Activated CD4-positive, alpha-beta T cell treated with anti-CD3 and anti-CD28 coated beads for 4 hours (primary cell): ENCODE measurements at places on chromosomes 13 and 19.

DNA sequence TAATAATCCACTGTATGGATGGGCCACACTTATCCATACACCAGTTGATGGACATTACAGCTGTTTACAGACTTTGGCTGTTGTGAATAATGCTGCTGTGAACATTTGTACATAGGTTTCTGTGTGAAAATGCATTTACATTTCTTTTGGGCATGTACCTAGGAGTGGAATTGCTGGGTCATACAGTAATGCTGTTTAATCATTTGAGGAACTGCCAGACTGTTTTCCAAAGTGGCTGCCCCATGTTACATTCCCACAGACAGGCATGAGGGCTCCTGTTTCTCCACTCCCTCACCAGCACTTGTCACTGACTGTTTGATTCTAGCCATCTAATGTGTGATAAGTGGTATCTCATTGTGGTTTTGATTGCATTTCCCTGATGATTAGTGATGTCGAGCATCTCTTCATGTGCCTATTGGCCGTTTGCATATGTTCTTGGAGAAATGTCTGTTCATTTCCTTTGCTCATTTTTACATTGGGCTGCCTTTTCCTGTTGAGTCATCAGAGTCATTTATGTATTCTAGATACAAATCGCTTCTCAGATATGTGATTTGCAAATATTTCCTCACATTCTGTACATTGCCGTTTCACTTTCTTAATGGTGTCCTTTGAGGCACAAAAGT, 12.8 kb downstream of the TMEM255B start:
- DNase-seq = no peak

DNA sequence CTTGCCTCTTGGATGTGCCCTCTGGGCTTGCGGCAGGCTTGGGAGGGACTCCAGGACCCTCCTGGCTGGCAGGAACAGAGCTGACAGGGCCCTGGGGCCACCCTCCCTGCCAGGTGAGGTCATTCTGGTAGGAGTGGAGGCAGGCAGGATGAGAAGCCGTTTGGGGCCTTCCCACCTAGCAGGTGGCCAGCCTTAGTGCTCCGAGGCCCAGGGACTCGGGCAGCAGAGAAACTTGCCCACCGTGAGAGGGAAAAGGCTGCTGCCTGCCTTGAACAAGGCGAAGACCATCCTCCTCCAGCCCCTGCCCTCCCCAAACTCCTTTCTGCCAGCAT, 8.5 kb downstream of the RFX1 start:
- DNase-seq = no peak

- no peak for DNase-seq
These were observed 8.8 kb downstream of the GRAMD1A start for GRCh38 chr19:35008891-35009341.

- DNase-seq = no peak
These were observed 11.8 kb downstream of the IL17D start for GRCh38 chr13:20715330-20715712.

GRCh38 chr19:44726465-44726864, 22.0 kb upstream of the BCL3 start:
- DNase-seq = no peak

GRCh38 chr19:33392341-33393285, 19.1 kb downstream of the CEBPG start:
- DNase-seq = no peak

DNA sequence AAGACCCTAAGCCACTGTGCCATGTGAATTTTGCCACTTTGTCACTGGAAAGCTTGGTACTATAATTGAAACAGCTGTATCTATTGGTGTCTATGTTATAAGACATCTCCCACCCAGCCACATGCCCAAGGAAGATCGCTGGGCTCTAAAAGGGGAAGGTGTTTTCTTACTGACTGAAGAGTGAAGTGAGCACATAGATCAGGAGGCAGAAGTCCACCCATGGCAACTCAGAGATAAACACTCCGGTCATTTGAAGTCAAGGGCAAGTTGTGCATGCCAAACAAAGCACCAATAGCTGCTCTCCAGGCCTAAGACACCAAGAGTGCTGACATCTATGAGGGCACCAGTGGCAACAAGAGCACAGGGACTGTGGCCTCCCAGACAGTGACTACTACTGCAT, 153.8 kb downstream of the KCTD12 start:
- DNase-seq = no peak

- no peak for DNase-seq
These were observed 6.9 kb downstream of the NPHS1 start for GRCh38 chr19:35845215-35846037.

GRCh38 chr13:26325876-26326275, 71.9 kb downstream of the CDK8 start:
- DNase-seq = no peak

- peak; percentile 82 for DNase-seq
These were observed 18.4 kb upstream of the KCTD15 start for GRCh38 chr19:33778089-33778791.

DNA sequence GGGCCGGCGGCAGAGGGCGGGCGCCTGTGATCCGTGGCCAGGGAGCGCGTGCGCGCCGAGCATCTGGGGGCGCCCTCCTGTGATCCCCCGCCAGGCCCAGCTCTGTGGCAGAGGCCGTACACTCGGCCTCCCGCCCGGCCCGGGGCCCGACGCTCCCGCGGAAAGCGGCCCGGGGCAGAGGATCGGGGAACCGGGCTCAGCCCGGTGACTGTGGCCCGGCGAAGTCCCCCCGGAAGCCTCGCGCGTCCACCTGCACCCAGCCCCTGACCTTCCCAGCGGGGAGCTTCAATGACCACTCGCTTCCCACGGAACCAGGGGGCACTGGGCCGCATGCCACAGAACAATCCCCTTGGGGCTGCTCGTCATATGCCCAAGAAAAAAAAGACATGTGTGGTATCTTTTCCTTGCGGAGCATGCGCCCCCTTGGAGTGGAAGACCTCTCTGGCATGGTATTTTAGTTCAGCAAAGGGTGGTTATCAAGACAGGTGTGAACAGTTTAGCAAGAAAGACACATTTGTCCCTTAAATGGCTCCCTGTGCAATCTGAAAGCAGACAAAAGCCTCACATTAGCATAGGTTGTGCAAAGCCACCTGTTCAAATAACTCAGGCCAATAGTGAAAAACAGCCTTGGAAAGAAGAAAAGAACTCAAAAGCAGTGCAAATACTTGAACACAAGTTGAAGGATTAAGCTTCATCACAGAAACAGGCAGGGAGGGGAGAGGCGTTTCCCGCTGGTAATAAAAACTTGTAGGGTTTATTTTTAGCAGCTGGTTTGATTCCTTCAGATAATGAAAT, 290.9 kb upstream of the SOX21 start:
- DNase-seq = no peak

GRCh38 chr19:10295847-10296591, 6.3 kb downstream of the ICAM5 start:
- no peak for DNase-seq

DNA sequence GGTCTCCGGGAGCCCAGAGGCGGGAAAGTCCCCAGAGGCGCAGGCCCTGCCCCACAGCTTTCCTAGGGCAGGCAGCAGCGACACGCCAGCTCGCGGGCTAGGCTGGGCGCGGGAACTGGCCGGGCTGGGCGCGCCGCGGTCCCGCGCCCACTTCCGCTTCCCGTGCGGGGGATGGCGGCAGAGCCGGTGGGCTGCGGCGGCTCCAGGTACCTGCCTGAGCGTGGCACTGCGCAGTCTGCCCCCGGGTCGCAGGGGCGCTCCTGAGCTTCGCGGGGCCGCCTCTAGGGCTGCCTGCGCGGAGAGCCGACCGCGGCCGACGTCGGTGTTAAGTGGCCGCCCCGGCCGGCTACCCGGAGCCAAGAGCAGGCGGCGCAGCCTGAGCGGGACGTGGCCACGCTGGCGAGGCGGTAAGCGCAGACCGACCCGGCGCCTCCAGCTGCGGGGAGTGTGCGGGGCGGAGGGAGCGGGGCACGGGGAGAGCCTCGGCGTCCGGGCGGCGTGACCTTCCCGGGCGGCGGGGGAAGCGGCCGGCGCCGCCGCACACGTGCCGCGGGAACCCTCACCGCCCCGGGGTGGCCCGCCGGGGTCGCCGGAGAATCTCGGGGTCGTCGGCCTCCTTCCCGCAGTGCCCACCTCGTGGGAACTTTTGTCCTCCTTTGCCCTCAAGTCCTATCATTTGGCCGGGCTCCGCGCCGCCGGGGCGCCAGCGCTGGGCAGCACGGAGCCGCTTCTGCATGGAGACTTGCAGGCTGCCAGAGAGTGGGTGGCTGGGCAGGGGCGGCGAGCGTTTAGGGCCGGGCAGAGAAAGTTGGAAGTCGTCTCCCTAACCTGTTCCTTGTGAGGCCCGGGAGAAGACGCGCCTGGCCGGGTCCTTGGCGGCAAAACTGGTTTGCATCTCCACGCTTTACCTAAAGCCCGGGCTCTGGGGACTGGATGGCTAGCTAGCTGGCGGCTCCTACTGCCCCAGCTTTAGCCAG, 31.4 kb upstream of the MPHOSPH8 start:
- DNase-seq = peak; percentile 17

- DNase-seq = no peak
These were observed 42.7 kb downstream of the ANKRD10 start for GRCh38 chr13:110872034-110872767.

- peak; percentile 49 for DNase-seq
These were observed 55.0 kb upstream of the EEF1AKMT1 start for GRCh38 chr13:20828539-20829364.

- no peak for DNase-seq
These were observed 4.5 kb upstream of the PRKD2 start for GRCh38 chr19:46721269-46722003.

DNA sequence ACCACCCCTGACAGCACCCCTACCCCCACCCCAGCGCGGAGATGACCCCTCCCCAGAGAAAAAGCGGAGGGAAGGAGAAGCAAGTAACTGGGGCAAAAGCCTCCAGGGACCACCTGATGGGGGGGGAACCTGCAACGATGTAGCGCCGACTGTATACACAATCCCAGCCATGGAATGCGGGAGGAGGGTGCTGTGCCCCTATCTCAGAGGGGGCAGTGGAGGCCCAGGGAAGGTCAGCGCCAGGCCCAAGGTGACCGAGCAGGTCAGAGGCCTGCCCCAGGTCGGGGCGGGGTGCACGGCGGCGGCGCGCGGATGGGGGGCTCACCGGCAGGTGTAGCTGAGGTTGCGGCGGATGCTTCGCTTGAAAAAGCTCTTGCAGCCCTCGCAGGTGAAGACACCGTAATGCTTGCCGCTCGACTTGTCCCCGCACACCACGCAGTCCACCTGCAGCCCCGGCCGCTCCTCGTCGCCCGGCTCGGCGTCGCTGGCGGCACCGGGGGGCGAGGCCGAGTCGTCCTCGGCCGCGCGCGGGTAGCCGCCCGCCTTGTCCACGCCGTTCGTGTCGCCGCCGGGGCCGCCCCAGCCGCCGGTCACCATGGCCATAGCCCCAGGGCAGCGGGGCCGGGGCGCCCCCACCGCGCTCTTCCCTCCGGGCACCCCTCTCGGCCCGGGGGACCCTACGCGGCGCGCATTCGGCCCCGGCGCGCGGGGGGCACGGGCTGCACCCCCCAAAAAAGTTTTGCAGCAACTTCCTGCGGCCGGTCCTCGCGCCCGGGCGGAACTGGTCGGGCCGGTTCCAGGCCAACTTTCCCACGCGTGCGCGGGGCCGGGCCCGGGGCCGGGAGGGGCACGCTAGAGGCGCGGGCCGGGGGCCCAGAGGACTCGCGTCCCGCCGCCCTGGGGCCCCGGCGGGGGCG, 843 bp downstream of the NR2F6 start:
- no peak for DNase-seq

GRCh38 chr19:9885077-9885552, 50.0 kb downstream of the PIN1 start:
- DNase-seq = no peak

GRCh38 chr19:57037556-57037955, 82.2 kb upstream of the USP29 start:
- DNase-seq = no peak

DNA sequence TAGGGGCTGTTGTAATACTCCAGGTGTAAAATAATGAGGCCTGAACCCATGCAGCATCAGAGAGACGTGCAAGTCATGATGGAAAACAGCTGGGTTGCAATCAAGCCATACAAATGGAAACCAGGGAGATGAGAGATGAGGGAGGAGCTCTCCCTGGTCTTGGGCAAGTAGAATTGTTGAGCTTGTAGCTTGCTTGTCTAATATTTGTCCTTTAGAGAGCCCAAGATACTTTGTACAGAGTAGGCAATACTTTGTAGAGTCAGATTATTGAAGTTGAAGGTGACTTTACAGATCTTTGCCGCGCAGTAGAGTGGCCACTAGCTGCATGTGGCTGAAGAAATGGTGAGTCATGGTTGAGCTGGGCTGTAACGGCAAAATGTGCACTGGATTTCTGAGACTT, 8.3 kb downstream of the ATP8A2 start:
- no peak for DNase-seq

- no peak for DNase-seq
These were observed 43.0 kb upstream of the UBL3 start for GRCh38 chr13:29893438-29893837.

DNA sequence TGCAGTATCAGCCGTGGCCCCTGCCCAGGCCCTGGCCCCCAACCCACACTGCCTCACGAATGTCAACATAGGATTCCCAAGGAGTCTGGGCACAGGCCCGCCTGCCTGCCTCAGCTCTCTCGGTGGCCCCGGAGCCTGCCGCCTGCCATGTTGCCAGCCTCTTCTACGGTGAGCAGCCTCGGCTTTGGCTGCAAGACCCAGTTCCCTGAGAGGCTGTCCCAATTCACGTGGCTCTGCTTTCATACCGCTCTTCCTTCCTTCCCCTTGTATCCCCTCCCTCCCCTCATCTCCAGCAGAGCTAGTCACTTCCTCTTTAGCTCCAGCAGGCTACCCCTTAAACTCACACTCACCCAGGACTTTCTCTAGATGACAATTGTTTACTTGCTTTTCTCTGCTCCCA, 42.7 kb downstream of the SERP2 start:
- DNase-seq = no peak

- no peak for DNase-seq
These were observed at the start of gene CDX2 for GRCh38 chr13:27969082-27969865. TSS of gene CDX2 (minus strand) at chr13:27969315. CDS start at chr13:27969006, 309 bp downstream.

DNA sequence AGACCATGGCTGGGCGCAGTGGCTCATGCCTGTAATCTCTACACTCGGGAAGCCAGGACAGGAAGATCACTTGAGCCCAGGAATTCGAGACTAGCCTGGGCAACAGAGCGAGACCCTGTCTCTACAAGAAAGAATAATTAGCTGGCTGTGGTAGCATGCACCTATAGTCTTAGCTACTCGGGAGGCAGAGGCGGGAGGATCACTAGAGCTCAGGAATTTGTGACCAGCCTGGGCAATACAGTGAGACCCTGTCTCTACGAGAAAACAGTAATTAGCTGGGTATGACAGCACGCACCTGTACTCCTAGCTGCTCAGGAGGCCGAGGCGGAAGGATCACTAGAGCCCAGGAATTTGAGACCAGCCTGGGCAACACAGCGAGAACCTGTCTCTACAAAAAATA, 7.4 kb downstream of the DNMT1 start:
- DNase-seq = no peak

DNA sequence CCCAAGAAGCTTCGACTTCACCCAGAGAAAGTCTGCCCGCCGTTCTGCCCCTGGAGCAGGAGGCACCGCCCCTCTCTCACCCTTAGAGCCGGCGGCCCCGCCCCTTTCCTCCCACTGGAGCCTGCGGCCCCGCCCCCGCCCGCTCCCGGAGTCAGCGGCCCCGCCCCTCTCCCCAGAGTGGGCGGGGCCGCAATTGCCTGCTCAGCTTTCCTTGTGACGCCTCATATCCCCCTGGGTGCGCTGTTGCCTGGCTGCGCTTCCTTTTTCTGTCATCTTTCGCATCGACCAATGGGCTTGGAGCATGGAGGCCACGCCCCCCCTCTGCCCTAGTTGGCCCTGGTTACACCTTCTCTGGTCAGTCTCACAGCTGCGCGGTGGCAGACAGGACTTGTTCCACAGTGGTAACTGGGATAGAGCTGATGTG, 38.2 kb upstream of the ZNF492 start:
- no peak for DNase-seq

GRCh38 chr19:815775-816499, 5.8 kb downstream of the PLPPR3 start:
- DNase-seq = no peak

- no peak for DNase-seq
These were observed 1.3 kb downstream of the FLT3LG start for GRCh38 chr19:49475191-49475917.
